ENCODE measurements at places on chromosomes 3 and 15.

- H3K4me3 ChIP-seq, result no peak overlapping the region
- H3K4me1 ChIP-seq, result no peaks in the 10 kb centered on the region
- no peaks in the 10 kb centered on the region for H3K36me3 ChIP-seq
- DNase-seq, result no peak
- H3K27me3 ChIP-seq, result peaks cover 6% of the 10 kb centered on the region
These were observed 24.1 kb upstream of the RORA start for GRCh38 chr15:61253186-61253585.

- no peak overlapping the region for H3K4me3 ChIP-seq
- no peaks in the 10 kb centered on the region for H3K27me3 ChIP-seq
- H3K4me1 ChIP-seq, result no peaks in the 10 kb centered on the region
- DNase-seq, result no peak
These were observed 9.3 kb downstream of the ZPLD1 start for GRCh38 chr3:102444101-102444500.

- no peaks in the 10 kb centered on the region for H3K27me3 ChIP-seq
- no peaks in the 10 kb centered on the region for H3K4me1 ChIP-seq
- H3K27ac ChIP-seq, result no peak overlapping the region
These were observed 228.0 kb downstream of the MBNL1 start for GRCh38 chr3:152496716-152497115.

DNA sequence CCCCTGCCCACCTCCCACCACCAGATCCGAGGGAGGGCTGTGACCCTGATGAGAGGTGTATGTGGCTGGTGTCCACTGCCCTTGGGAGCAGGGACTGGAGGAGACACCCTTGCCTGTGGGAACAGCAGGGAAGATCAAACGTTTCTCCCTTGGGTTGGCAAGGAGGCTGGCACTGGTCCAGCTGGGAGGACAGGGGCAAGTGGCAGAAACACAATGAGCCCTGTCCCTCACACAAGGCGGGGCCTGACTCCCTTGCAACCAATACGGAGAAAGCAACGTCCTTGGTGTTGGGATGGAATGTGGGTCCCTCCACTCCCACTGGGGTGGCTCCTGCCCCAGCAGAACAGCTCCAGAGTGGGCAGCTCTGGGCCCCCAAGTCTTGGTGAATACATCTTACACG, 5.2 kb downstream of the HYAL2 start:
- no peak for DNase-seq
- peak overlapping the region; percentile 39 for H3K27ac ChIP-seq
- H3K36me3 ChIP-seq, result no peaks in the 10 kb centered on the region
- H3K27me3 ChIP-seq, result no peaks in the 10 kb centered on the region
- no peak overlapping the region for H3K4me3 ChIP-seq

GRCh38 chr15:61654002-61654740, 406.1 kb downstream of the VPS13C start:
- no peaks in the 10 kb centered on the region for H3K4me1 ChIP-seq
- H3K27me3 ChIP-seq, result no peaks in the 10 kb centered on the region
- H3K27ac ChIP-seq, result no peak overlapping the region
- H3K36me3 ChIP-seq, result no peaks in the 10 kb centered on the region

DNA sequence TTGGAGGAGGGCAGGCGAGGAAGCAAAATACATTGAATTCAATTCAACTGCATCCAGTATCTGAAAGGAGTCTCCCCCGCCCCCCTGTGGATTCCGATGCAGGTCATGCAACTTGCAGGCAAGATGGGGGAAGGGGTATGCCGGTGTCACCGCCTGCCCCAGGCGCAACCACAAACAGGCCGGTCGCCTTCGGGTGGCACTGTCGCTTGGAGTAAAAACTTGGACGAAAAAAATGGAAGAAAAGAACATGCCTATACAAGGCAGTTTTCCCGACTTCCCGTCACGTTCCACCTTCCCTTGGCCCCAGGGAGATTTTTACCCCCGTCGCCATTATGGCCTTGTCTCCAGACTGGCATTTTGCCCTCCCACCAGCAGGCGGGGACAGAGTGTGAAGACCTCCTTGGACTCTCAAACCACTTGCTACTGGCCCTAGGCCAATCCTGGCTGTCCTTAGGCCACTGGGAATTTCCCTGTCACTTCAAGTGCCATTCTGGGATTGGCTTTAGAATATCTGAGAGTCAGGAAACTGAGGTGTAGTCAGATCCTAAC, 1.6 kb upstream of the NTRK3 start:
- no peak overlapping the region for H3K4me3 ChIP-seq
- H3K27me3 ChIP-seq, result peaks cover 26% of the 10 kb centered on the region
- H3K4me1 ChIP-seq, result no peaks in the 10 kb centered on the region
- no peak overlapping the region for H3K27ac ChIP-seq
- H3K36me3 ChIP-seq, result no peaks in the 10 kb centered on the region

- H3K36me3 ChIP-seq, result peaks cover 12% of the 10 kb centered on the region
- no peak overlapping the region for H3K4me3 ChIP-seq
- H3K27me3 ChIP-seq, result no peaks in the 10 kb centered on the region
These were observed 87.3 kb upstream of the CGNL1 start for GRCh38 chr15:57288926-57289580.

DNA sequence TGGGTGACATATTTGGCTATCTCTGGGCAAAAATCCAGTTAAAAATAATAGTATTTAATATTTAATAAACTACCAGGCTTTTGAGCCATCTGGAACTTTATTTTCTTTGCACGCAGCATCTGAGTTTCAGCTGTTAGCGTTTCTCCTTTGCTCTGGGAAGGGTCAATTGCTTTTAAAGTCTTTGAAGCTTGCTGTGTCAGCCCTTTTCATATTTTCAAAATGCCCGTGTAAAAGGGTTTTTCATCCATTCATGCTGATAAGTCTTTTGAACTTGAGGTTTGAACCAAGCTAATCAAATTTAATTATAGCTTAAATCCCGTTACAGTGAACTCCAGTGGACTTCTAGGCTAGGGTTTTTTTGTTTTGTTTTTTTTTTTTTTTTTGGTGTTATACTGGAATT, 79.1 kb downstream of the SLC25A26 start:
- H3K27me3 ChIP-seq, result no peaks in the 10 kb centered on the region
- H3K27ac ChIP-seq, result no peak overlapping the region
- no peaks in the 10 kb centered on the region for H3K36me3 ChIP-seq
- no peak for DNase-seq

DNA sequence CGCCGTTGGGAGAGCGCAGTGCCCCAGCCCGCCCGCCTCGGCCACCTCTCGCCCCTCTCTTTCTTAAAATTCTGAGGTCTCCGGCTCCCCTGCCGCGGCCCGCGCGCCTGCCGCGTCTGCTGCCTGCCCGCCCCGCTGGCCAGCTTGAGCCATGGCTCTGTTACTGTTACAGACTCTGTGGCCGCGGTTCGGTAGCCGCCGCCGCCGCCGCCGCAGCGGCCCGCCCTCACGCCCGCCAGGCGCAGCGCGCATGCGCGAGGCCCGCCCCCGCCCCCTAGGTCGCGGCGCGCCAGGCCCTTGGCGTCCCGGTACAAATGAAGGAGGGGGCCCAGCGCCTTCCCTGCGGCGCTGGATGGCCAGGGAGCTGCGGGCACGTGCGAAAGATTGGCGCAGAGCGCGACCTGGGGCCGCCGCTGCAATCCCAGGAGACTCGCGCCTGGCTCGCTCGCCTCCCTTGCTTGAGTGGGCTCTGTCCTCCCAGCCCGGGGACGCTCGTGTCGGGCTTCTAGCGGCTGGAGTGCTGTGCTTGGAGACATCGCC, at the start of gene ONECUT1:
TSS of gene ONECUT1 (minus strand) at position 168 of the 540 bp plus-strand sequence. CDS start 452 bp downstream, outside the sequence.
- peak; percentile 61 for DNase-seq
- peaks cover 66% of the 10 kb centered on the region for H3K27me3 ChIP-seq
- no peaks in the 10 kb centered on the region for H3K36me3 ChIP-seq
- no peak within 1 kb of the TSS for H3K27ac ChIP-seq
- peaks cover 25% of the 10 kb centered on the region for H3K4me1 ChIP-seq

GRCh38 chr15:92864127-92864814, 35.9 kb upstream of the CHD2 start:
- no peak overlapping the region for H3K27ac ChIP-seq
- H3K4me3 ChIP-seq, result no peak overlapping the region
- no peak for DNase-seq
- H3K4me1 ChIP-seq, result no peaks in the 10 kb centered on the region
- no peaks in the 10 kb centered on the region for H3K27me3 ChIP-seq

- DNase-seq, result no peak
- no peak overlapping the region for H3K4me3 ChIP-seq
- H3K4me1 ChIP-seq, result no peaks in the 10 kb centered on the region
- H3K27ac ChIP-seq, result no peak overlapping the region
- H3K36me3 ChIP-seq, result no peaks in the 10 kb centered on the region
These were observed 115.6 kb upstream of the LMCD1 start for GRCh38 chr3:8385848-8386620.

- peaks cover 6% of the 10 kb centered on the region for H3K4me1 ChIP-seq
- no peak overlapping the region for H3K4me3 ChIP-seq
- H3K36me3 ChIP-seq, result no peaks in the 10 kb centered on the region
- DNase-seq, result no peak
These were observed 4.5 kb upstream of the LSG1 start for GRCh38 chr3:194676471-194676870.

DNA sequence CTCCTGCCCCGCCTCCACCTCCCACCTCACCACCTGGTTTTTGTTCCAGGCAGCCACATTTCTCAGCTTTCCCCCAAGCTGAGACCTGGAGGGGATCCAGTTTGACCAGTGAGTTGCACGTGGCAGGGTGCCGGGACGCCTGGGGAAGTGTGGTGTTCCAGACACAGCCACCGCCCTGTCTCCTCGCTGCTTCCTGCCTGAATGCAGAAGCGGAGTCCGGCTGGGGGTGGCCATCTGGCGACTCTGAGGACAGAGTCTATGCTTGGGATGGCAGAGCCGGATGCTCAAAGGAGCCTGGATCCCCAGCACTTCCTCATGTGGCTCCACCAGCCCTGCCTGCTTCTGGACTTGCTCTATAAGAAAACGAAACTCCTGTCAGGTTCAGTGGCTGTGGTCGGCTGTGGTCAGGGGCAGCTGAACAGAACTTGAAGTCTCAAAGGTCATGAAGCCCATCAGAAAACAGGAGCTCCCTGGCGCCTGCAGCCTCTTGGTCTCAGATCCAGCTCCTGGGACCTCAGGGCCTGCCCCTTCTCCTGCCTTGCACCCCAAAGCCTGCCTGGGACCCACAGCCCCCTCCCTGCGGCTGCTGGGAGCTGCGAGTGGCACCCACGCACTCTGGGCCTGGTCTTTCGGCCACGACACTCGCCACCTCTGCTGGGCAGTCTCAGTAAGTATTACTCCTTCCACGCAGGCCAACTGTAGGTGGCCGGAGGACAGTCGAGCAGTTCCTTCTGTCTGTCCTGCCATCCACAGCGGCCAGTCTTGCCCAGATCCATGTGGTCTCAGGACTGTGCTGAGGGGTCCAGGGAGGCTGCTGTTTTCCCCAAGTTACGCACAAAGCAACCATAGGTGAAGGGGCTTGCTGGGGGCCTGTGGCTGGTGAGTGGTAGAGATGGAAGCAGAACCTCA, 112.8 kb upstream of the MEF2A start:
- H3K4me1 ChIP-seq, result peaks cover 39% of the 10 kb centered on the region
- no peaks in the 10 kb centered on the region for H3K36me3 ChIP-seq
- H3K27ac ChIP-seq, result peak overlapping the region; percentile 19
- peak; percentile 17 for DNase-seq
- H3K4me3 ChIP-seq, result no peak overlapping the region
- peaks cover 2% of the 10 kb centered on the region for H3K27me3 ChIP-seq

DNA sequence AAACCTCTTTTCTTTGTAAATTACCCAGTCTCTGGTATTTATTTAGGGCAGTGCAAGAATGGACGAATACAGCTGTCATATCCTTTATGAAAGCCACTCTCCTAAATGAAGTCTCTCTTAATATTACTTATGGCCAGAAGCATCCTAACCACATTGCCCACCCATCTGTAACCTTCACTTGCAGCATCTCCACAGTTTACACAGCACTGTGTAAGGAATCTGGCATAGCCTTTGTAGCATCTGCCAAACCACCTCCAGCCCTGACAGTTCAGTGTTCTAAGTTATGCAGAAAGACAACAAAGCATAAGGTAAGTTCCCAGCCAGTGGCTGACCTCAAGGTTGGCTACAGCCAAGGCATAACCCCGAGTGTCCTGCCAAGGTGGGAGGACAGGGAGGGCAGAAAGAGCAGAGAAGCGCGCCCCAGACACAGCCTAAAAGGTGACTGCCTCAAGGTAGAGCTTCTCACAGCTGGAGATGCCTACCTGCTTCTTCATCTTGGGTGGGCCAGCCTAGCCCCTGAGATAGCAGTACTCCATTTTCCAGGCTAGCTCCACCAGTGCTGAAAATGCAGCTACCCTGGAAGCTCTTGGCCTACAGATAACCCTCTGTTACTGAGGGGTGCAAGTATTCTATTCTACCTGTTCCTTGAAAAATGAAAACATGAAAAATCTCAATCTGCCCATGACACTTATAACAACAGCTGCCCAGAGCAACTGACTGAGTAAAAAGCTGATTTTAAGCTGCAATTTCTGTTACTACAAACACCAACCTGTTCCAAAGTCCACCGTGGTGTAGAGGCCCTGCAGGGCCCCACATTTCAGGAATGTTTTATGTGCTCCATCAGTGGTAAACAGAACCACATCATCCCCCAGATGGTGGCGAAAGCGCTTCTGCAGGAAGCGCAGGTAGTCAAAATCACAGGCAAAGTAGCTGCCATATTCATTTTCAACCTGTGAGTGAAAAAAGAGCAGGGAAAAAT, 39.3 kb downstream of the GLB1 start:
- H3K4me1 ChIP-seq, result peaks cover 43% of the 10 kb centered on the region
- no peak overlapping the region for H3K27ac ChIP-seq
- H3K4me3 ChIP-seq, result no peak overlapping the region
- DNase-seq, result no peak
- no peaks in the 10 kb centered on the region for H3K27me3 ChIP-seq

GRCh38 chr3:133505813-133506212, 67.7 kb upstream of the CDV3 start:
- no peaks in the 10 kb centered on the region for H3K27me3 ChIP-seq
- DNase-seq, result no peak
- peaks cover 4% of the 10 kb centered on the region for H3K4me1 ChIP-seq
- no peak overlapping the region for H3K4me3 ChIP-seq
